CD4-positive, alpha-beta T cell (primary cell): ENCODE measurements at places on chromosomes 12 and 14. TPM values are rescaled to one million over a fixed set of nuclear protein-coding genes. Genes with fewer than 3 reads are reported as not detected.

DNA sequence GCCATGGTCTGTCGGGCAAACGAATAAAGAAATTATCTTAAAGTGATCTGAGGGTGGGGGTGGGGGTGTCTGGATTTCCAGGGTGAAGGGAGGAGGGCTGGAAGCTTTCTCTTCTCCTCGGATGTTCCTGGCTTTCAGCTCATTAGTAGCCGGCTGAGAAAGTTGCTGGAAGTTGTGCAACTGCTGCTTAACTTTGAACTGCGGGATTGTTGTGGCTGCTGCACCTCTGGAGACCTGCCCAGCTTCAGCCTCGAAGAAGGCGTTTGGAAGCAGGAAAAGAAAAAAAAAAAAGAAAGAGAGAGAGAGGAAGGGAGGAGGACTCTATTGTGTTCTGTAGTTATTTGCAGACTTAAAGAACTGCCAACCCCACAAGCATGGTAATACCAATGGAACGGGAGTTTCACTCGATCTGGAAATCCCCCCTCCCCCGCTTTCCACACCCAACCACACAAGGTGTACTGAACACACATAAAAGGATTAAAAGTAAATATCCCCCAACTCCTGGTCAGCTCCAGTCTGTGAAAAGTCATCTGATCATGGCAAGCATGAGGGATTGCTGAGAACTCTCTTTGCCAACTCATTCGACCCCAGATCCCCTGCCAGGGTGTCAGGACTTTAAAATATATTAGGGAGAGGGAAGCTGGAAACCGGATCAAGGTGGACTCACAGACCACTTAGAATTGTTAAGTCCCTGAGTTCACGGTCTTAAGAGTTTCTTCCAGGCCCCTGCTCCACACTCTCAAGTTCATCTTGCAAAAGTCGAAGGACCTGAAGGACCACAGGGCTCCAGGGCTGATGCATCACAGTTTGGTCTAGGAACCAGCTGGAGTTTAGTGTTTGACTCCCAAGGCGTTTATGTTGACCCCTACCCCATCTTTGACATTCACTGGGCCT is at the start of gene RASSF9:
RASSF9 (minus strand) TSS at position 213 of the 894 bp plus-strand sequence; CDS start at position 5, 208 bp downstream.
- no peak for DNase-seq
- no peak within 1 kb of the TSS for H3K4me3 ChIP-seq
- H3K27ac ChIP-seq = no peak within 1 kb of the TSS

DNA sequence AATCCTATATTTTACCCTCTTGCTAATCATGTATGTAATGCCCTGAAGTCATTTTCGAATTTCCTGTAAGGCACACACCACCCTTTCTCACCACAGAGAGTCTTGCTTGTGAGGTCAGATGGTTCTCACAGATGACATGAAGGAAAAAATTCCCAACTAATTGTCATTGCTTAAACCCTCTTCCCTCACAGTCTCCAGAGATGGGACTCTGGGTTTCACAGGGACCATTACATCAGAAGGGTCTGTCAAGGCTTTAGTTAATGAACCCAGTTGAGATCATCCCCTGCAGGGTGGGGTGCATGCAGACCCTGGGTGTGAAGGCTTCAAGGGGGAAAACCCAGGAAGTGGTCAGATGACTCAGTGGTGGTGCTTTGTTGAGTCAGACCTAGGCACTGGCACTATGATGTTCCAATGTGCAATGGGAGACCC is 229.6 kb downstream of the BCAT1 start:
- no peak overlapping the region for H3K27ac ChIP-seq
- no peaks in the 10 kb centered on the region for H3K4me1 ChIP-seq
- H3K27me3 ChIP-seq = no peaks in the 10 kb centered on the region
- DNase-seq = no peak

The KRT4 gene
- total RNA-seq = not detected

GRCh38 chr12:47397664-47398281 is 308.1 kb downstream of the RPAP3 start:
- peaks cover 40% of the 10 kb centered on the region for H3K4me1 ChIP-seq
- H3K36me3 ChIP-seq = no peaks in the 10 kb centered on the region
- H3K27ac ChIP-seq = no peak overlapping the region

GRCh38 chr12:84604551-84604950 is 308.0 kb downstream of the SLC6A15 start:
- no peaks in the 10 kb centered on the region for H3K4me1 ChIP-seq
- no peak for DNase-seq
- H3K4me3 ChIP-seq = no peak overlapping the region
- H3K36me3 ChIP-seq = no peaks in the 10 kb centered on the region

GRCh38 chr12:54019924-54020590 is 8.2 kb upstream of the HOXC6 start:
- no peak overlapping the region for H3K27ac ChIP-seq
- no peak overlapping the region for H3K4me3 ChIP-seq
- peaks cover 32% of the 10 kb centered on the region for H3K4me1 ChIP-seq
- no peaks in the 10 kb centered on the region for H3K36me3 ChIP-seq
- H3K27me3 ChIP-seq = peaks cover 88% of the 10 kb centered on the region

GRCh38 chr12:45377815-45378214 is 161.9 kb downstream of the ANO6 start:
- H3K4me3 ChIP-seq = no peak overlapping the region
- DNase-seq = no peak
- no peaks in the 10 kb centered on the region for H3K27me3 ChIP-seq
- H3K36me3 ChIP-seq = peaks cover 26% of the 10 kb centered on the region
- H3K4me1 ChIP-seq = no peaks in the 10 kb centered on the region

- no peak overlapping the region for H3K4me3 ChIP-seq
- H3K4me1 ChIP-seq = no peaks in the 10 kb centered on the region
- no peaks in the 10 kb centered on the region for H3K36me3 ChIP-seq
- no peak for DNase-seq
- H3K27me3 ChIP-seq = no peaks in the 10 kb centered on the region
Measured at GRCh38 chr12:128621304-128621703, 202.5 kb downstream of the SLC15A4 start.

- no peak for DNase-seq
- no peaks in the 10 kb centered on the region for H3K36me3 ChIP-seq
- H3K27me3 ChIP-seq = no peaks in the 10 kb centered on the region
Measured at GRCh38 chr12:100442403-100442802, 31.3 kb upstream of the NR1H4 start.

DNA sequence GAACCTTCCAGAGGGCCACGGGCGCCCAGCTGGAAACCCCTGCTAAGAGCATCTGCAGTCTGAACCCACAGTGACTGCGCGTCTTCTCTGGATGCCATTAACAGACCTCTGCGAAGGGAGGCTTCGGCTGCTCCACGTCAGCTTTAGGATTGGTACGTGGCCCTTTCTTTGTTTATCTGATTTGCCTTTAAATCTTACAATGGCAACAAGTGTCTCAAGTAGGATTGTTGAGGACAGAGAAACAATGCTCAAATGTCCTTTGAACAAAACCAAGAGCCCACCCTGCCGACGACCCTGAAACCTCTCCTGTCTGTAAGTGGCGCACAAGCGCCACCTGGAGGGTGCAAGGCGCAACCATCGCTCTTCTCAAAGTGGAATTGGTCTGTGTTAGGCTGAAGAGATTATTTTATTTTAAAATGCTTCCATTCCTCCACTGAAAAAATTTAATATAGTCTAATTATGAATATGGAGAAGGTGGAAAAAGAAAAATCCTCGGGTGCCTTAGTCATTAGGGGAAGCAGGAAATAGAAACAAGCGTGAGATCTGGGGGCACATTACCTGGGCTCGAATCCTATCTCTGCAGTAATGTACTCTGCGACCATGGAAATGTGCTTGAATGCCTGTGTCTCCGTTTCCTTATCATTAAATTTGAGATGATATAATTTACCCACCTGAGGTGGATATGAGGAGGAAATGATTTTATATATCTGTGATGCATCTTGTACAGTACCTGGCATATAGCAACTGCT is 82.6 kb upstream of the PTPRB start:
- H3K36me3 ChIP-seq = no peaks in the 10 kb centered on the region
- H3K27me3 ChIP-seq = peaks cover 3% of the 10 kb centered on the region
- DNase-seq = no peak
- H3K27ac ChIP-seq = no peak overlapping the region
- H3K4me3 ChIP-seq = no peak overlapping the region
- peaks cover 4% of the 10 kb centered on the region for H3K4me1 ChIP-seq
